ENCODE measurements at places on chromosomes 3 and 15. TPM values are rescaled to one million over a fixed set of nuclear protein-coding genes. Genes with fewer than 3 reads are reported as not detected.
A peak's percentile ranks its signal among the peaks of the same experiment; 100 is the strongest.

DNA sequence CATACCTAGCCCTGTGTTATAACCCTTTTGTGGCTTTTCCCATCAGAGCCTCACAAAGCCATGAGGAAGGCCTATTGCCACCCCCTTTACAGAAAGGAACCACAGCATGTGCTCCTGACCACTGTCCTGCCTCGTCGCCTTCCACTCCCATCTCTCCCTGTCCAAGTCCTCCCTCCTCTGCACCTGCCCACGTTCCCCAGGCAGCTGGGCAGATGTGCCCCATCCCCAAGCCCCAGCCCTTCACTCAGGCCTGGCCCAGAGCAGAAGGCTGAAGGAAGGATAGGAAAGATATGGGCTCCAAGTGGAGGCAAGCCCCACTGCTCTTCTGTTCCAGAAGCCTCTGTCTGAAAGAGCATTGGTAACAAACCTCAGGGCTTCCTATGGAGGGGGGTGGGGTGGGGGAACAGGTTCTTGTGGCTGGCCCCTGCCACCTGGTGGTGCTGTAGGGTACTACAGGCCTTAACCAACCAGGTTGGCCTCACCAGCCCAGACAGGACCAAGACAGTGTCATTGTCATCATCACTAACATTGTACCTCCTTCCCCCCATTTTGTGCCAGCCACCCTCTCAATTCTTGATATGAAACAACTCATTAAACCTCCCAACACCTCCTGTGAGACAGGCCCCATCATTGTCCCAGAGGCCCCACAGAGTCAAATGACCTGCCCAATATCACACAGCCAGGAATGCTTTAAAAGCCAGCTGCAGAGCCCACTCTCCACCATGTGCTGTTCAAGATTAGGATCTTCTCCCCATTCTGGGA lies 10.0 kb downstream of the POC1A start:
- DNase-seq, result peak; percentile 80

Gene ECE2
- total RNA-seq, result not detected

DNA sequence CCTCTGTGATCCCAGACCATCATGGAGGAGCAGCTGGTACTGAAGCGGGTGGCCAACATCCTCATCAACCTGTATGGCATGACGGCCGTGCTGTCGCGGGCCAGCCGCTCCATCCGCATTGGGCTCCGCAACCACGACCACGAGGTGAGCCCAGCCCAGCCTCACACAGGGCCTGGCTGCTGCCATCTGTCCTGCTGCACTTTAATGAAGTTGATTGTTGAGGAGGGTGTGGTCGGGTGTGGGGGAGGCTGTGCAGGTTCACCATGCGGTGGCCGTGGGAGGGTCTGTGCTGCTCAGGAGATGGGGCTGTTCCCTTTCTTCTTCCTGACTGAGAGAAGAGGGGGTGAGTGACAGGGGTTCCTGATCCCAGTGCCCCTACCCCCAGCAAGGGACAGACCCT lies 30.6 kb downstream of the ACAD9 start:
- no peak for DNase-seq

Gene GOLGA8O
- total RNA-seq, result not detected

Gene SYNPR
- not detected for total RNA-seq

- DNase-seq, result no peak
Observed at GRCh38 chr3:123853686-123854372, 30.3 kb downstream of the MYLK start.
